ENCODE measurements at places on chromosomes 5 and 9.

DNA sequence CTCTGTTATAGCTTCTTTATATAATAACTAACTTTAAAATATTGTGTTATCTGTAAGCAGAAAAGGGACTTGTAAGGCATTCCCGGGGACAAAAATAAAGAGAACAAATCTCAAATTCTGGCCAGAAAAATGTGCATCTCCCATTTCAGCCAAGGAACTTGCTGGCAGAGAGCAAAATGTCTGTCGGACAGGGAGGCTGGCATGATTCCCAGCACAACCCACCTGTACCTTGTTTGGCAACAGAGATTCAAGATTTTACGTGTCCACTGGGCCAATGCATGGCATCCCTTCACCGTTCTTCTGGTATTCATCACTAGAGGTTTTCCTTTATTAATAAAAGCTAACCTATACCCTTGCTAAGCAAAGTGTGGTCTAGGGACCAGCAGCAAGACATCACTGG, 566.6 kb downstream of the PSAT1 start:
- DNase-seq = no peak

GRCh38 chr5:80343067-80343466, 23.3 kb downstream of the SPZ1 start:
- DNase-seq = no peak

DNA sequence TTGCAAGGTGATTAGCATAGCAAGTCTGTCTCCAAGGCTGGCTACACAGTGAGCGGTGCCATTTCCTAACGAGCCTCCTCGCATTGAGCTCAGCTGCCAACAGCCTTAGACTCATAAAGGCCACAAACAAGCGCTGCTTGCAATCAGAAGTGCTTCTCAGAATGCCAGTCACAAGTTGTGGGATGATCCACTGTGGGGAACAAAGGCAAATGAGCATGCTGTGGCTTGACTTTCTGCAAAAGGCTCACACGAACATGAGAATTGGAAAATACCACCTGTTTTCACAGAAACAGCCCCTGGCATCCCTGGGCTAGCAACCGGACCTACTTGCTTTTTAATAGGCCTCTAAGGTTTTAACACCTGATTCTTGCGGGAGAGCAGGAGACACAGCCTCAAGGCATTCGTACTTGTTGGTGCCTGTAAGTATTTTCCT, 215.5 kb downstream of the FANCC start:
- no peak for DNase-seq

DNA sequence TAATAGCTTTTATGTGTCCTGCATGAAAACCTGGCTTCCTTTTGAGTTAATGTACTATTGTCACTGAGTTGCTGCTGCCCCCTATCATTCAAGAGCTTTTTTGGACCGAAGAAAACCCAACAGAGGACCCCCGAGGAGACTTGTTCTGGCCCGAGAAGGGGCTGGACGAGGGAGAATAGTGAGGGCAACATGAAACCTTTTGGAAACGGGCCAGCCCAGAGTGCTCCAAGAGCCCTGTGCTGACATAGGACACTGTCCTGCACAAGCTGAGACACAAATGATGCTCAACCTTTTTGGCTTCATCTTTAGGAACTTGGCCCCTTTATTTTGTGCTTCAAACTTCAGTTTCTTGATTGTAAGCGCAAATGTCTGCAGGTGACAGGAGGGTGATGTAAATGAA, 4.0 kb upstream of the GADD45G start:
- DNase-seq = no peak

- no peak for DNase-seq
These were observed 272.0 kb downstream of the PDE4D start for GRCh38 chr5:59621477-59621876.

- no peak for DNase-seq
These were observed 105.7 kb downstream of the NR3C1 start for GRCh38 chr5:143297756-143298155.
